Left forelimb (tissue), 1 donor: ENCODE measurements at places on chromosomes 3 and 15.

DNA sequence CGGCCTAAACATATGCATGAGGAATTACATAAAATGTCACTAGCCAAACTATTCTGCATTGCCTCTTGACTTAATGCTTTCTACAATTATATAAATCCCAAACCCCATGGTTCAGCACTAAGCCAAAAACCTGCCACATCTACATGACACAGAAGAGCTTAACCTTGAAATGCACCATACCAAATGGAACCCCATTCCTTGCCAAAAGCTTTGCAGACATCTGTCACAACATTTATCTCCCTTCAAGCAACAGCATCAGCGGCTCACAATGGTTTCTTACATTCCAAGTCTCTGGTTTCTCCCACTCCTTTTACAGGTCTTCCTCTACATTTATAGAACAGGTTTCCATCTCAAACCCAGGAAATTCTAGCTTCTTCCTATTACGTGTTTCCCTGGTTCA, 58.4 kb upstream of the GYG1 start:
- DNase-seq: no peak

DNA sequence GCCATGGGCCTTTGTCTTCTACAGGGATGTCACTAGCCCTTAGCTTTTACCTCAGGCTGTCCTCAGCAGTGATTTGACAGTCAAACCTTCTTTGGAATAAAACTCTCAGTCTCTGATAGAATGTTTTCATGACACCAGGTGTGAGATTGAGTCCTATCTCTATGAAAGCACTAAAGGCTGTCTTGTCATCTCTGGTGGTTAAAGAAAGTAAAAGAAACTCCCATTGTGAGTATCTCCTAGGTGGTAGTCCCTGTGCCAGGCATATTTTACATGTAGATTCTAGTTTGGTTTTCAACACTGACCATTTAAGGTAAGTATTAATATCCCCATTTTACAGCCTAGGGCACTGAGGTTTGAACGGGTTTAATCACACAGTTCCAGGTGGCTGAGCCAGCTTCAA, 360.2 kb downstream of the CHST2 start:
- no peak for DNase-seq

GRCh38 chr3:51024765-51025632, 350.3 kb downstream of the DOCK3 start:
- no peak for DNase-seq

GRCh38 chr3:17394541-17395155, 347.8 kb downstream of the TBC1D5 start:
- no peak for DNase-seq

DNA sequence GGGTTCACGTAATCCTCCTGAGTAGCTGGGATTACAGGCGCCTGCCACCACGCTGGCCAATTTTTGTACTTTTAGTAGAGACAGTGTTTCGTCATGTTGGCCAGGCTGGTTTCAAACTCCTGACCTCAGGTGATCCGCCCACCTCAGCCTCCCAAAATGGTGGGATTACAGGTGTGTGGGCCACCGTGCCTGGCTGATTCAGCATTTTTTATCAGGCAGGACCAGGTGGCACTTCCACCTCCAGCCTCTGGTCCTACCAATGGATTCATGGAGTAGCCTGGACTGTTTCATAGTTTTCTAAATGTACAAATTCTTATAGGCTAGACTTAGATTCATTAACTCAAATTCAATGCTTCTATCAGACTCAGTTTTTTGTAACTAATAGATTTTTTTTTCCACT, 9.4 kb downstream of the VHL start:
- DNase-seq: no peak

DNA sequence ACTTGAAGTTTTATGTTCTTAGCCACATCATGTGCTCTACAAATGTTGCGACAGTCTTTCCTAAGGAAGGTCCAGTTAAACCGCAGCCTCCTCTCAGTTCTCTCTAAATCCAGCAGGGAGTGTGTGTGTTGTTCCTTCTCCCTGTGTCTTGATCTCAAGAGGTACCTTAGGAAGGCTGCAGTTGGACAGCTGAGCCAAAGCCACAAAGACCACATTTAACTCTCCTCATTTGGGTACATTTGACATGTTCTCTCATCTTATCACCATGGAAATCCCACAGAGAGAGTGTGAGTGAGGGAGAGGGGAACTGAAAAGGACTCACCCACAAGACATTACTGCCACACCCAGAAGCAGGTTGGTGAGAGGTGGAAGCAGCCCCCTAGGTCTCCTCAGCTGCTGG, 79.5 kb downstream of the CD200R1L start:
- DNase-seq: no peak

- no peak for DNase-seq
These were observed 325.9 kb upstream of the CTDSPL start for GRCh38 chr3:37535526-37536432.

GRCh38 chr3:171874879-171875278, 31.7 kb downstream of the TMEM212 start:
- no peak for DNase-seq

DNA sequence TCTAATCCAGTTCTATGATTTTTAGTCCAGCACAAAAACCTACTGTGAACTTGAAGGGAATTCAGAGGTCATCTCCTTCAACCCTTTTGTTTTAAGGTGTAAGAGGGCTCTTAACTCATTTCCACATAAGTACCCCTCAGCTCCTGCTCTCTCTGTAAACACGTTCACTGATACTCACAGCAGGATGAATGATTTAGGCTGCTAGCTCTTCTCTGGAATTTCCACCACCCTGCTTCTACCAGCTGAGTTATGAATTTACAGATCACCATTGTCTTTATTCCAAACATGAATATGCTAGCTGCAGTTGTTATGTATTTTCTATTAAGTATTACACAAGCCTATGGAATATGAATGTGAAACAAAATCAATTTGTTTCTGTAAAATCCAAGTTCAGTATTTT, 101.3 kb upstream of the NANOGP8 start:
- no peak for DNase-seq

- no peak for DNase-seq
These were observed 73.8 kb downstream of the GOLIM4 start for GRCh38 chr3:168021737-168022450.

DNA sequence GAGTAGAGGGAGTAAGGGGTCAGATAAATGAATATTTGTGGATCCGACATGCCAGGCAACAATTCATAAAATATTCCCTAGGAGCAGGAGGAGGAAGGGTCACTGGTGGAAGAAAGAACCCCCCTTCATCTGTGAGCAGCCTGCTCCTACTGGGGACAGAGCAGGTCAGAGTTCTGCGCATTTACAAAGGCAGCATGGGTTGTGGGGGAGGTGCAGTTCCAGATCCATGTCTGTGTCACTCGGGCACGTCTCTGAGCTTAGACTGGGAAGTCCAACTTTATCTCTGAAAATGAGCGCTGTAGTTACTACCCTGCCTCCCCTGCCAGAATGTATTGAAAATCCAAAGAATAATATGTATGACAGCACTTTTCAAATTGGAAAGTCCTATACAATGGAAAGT, 115.2 kb downstream of the GABRG3 start:
- DNase-seq: no peak

GRCh38 chr3:79032686-79033318, 735.0 kb downstream of the ROBO1 start:
- DNase-seq: no peak

GRCh38 chr3:143952569-143953072, 19.0 kb upstream of the DIPK2A start:
- DNase-seq: no peak

DNA sequence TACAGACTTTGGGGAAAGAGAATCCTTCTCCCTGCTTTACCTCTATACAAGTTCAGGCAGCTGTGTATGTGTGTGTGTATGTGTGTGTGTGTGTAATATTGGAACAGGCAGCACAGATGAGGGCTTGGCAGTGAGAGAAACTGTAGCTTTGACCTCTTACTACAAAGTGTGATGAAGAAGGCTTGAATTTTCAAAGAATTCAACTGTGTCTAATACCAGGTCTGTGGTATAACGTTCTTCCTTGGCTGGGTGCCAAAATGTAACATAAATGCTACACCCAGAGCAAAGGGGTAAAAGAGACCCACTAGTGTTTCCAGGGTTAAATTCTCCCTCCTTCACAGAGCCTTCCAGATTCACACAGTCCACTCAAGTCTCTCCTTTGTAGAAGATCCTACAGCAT, 51.1 kb downstream of the CHST2 start:
- DNase-seq: no peak

GRCh38 chr15:58513726-58514336, 82.0 kb downstream of the LIPC start:
- no peak for DNase-seq

- DNase-seq: no peak
These were observed 121.9 kb upstream of the SPATA12 start for GRCh38 chr3:56938530-56938929.

DNA sequence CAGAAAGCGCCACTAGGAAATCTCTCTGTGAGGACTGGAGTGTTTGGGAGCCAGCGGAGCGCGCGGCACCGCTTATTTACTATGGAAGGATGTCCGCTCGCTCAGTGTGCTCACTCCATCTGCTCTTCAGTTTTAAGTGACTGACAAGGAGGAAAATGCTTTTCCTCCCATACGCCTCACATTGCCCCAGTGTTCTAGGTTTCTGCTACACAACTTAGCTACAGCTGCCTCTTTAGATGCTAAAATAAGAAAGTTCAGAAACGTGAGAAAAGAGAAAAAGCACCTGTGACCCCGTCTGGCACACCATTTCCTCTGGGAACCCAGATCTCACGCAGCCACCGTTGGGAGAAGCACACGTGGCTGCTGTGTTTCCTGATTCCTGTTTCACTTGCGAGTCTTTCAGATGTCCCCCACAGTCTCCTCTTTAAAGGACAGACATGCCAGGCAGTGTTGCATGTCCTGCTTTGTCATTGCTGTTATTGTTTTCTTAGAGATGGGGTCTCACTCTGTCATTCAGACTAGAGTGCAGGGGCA, 11.7 kb upstream of the MUSTN1 start:
- no peak for DNase-seq

- DNase-seq: no peak
These were observed 324.8 kb upstream of the TBL1XR1 start for GRCh38 chr3:177522051-177522450.

- no peak for DNase-seq
These were observed 240.9 kb upstream of the ADAMTS9 start for GRCh38 chr3:64928683-64929082.

DNA sequence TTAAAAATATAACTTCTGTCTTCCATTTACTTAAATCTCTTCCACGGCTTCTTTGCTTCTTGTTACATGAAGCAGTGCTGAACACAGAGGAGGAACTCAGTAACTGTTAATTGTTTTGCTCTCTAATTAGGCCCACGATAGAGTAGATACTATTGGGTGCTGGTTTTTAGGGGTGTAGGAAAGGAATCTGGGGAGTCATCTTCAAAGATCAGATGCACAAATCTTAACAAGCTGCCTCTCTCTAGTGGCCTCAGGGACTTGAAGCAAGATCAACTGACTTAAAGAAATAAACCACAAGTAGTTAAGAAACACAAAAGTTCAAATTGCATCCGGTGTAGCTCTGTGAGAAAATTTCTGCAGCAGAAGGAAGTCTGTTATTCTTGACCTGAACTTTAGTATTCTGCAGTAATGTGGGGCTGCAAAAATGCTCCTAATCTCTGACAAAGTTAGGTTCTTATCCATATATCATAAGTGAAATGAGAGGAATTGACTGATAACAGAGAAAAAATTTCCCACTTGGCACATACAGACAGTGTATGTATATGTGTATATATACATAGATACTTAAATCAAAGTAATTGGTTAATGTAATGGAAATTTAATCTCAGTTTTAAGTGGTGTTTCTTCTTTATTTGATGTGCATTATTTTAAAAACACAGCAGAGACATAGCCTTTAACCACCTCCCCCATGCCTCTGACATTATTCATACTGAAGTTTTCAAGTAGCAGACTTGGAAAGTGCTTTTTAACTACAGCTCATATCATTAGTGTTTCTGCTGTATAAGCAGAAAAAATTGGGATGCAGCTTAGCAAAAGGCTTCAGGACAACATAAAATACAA, 51.8 kb downstream of the CHST2 start:
- no peak for DNase-seq

DNA sequence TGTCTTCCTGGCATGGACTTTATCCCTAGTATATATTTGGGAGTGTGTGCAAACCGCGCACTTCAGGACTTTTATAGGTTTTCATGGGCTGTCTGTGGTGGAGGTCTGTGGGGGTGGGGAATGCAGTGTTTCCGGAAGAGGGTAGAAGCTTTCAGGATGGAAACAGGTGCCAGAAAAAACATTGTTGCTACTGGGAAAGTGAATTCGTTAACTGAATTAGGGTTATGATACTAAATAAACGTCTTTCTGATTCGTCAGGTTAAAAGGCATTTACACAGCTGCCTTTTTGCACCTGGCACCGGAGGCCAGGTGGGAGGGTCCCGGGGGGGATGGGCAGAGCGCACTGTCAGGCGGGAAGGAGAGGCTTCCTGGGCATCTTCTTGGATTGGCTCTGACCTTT, 62.1 kb downstream of the SLCO3A1 start:
- DNase-seq: no peak

GRCh38 chr3:17550624-17551023, 191.8 kb downstream of the TBC1D5 start:
- no peak for DNase-seq

GRCh38 chr15:45230245-45230965, 21.6 kb upstream of the SLC28A2 start:
- no peak for DNase-seq

DNA sequence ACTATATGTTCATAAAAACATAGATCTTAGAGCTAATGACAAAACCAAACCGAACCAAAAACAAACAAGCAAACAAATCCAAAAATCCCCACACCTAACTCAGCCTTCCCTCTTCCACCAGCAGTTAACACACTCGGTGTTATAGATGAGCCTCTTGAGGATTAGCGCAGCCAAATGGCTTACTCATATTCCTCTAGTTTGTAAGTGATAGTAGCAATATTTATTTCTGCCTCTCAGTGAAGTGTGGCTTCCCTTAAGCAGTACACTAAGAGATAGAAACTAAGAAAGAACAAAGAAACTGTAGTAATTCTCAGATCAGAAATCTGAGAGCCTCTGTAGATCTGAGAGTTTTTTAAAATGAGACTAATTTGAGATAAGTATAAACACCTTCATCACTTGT, 2.4 kb upstream of the NCEH1 start:
- no peak for DNase-seq

GRCh38 chr3:55647063-55647462, 160.0 kb upstream of the WNT5A start:
- no peak for DNase-seq

DNA sequence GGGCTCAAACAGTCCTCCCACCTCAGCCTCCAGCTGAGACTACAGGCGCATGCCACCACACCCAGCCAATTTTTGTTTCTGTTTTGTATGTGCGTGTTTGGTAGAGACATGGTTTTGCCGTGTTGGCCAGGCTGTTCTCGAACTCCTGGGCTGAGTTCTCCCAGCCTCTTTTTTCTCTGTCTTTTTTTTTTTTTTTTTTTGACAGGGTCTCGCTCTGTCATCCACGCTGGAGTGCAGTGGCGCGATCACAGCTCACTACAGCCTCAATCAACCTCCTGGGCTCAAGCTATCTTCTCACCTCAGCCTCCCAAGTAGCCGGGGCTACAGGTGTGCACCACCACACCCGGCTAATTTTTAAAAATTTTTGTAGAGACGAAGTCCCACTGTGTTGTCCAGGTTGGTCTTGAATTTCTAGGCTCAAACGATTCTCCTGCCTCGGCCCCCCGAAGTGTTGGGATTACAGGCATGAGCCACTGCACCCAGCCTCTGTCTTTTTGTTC, 867 bp upstream of the DCAF1 start:
- DNase-seq: no peak

GRCh38 chr3:50156549-50157493, 1.7 kb downstream of the SEMA3F start:
- DNase-seq: no peak

GRCh38 chr3:20240154-20240883, 54.3 kb upstream of the SGO1 start:
- DNase-seq: no peak

GRCh38 chr3:17832016-17832415, 89.6 kb upstream of the TBC1D5 start:
- DNase-seq: no peak
